SK-N-DZ (cell line): ENCODE measurements at places on chromosomes 13 and 19.
A peak's percentile ranks its signal among the peaks of the same experiment; 100 is the strongest.

DNA sequence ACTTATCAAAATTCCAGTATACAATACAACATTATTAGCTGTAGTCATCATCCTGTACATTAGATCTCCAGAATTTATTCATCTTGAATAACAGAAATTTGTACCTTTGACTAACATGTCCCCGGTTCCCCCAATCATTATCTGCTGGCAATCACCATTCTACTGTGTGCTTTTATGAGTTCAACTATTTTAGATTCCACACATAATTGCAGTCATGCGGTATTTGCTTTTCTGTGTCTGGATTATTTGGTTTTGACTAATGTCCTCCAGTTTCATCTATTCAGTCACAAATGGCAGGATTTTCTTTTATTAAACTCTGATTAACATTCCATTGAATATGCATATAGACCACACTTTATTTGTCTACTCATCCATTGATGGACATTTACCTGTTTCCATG is 530.7 kb upstream of the SLITRK1 start:
- no peak for DNase-seq

- no peak for DNase-seq
Measured at GRCh38 chr13:42645717-42646116, 71.8 kb downstream of the TNFSF11 start.

GRCh38 chr13:97284558-97284957 is 62.4 kb downstream of the MBNL2 start:
- DNase-seq = no peak

DNA sequence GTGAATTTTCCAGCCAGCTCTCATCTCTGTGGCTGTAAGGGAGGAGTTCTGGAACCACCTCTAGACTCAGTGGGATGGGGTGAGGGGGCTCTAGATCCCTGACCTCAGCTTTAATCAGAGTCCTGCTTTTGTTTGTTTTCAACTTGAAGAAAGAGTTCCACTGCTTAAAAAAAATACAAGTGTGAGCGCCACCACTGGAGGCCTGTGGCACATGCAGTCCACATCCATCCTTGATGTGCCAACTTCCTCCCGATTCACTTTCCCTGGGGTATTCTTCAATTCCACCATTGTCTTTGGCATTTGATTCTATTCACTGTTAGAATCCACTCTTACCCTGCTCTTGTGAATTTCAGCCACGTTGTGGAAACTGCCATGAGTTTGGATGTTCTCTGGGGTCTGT is 62.4 kb upstream of the GJB6 start:
- no peak for DNase-seq

- DNase-seq = no peak
Measured at GRCh38 chr19:52520013-52520412, 7.5 kb upstream of the ZNF808 start.

DNA sequence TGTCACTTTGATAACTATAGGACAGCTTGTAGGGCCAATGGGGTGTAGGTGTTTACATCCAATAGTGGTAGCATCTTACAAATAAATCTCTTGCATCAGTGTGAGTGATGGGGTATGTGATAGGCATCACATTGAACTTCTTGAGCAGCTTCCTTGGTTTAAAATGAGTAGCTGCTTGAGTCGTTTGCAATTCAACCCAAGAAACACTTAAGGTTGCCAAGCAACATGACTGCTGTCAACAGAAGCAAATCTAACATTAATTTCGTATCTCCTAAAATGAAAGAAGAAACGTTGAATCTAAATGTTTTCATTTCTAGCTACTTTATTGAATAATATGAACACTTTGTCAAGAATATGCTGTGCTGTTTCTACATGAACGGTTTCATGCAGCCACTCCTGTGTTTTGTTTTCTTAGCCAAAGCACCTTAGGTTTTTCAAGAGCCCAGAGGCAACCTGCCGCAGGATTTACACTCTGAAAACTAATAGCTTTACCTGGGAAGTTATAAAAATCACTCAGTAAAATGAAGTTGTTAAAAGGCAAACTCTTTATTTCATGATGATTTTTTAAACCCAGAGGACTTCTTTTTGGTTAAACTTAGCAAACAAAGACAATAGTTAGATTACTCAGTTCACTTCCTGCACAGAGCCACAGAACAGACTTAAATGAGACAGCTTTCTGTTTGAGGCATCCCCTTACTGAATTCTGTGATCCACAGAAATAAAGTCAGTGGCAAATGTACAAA is 305.2 kb downstream of the MTUS2 start:
- DNase-seq = no peak

DNA sequence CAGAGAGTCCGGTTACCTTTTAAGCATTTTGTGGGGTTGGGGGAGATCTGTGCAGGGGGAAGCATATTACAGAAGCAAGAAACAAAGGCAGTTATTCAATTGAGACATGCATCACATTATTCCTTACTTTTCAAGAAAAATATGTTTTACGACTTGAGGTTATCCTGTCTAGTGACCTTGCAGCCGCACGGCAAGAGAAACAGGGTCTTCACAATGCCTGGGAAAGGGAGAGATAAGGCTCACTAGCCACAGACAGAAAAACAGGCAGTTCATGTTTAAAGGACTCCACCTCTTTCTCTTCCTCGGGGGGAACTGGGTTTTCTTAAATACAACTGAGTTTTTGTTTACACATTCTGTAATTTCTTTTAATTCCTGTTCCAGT is 536 bp upstream of the NCR1 start:
- DNase-seq = no peak

- DNase-seq = no peak
Measured at GRCh38 chr13:111530137-111530870, 209.9 kb downstream of the TEX29 start.

DNA sequence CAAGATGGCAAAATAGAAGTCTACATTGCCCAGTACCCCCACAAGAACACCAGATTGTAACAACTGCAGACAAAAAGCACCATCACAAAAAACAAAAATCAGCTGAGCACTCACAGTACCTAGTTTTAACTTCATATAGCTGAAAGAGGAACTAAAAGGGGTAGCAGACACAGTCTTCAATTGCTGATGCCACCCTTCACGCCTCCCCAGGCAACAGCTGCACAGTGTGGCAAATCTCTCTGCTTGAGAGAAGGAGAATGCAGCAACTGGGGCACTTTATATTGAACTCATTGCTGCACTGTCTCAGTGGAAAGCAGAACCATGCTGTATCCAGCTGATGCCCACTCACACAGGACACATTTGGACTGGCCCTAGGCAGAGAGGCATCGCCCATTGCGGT is 2714.5 kb upstream of the PCDH20 start:
- DNase-seq = no peak

DNA sequence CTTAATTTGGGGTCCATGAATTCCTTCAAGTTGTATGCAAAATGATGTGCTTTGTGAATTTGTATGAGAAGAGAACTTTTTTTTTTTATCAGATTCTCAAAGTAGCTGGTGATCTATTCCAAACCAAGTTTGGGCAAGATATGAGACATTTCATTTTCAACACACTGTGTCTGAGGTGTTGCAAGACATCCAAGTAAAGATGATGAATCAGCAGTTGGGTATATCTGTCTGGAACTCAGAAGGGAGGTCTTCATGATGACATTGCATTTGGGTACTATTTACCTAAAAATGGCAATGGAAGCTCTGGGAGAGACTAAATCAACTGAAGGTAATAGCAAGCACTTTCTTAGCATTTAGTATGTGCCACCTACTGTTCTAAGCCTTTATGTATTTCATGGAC is 2.8 kb downstream of the FAM124A start:
- no peak for DNase-seq

GRCh38 chr19:45097776-45098520 is 5.0 kb downstream of the PPP1R37 start:
- no peak for DNase-seq

DNA sequence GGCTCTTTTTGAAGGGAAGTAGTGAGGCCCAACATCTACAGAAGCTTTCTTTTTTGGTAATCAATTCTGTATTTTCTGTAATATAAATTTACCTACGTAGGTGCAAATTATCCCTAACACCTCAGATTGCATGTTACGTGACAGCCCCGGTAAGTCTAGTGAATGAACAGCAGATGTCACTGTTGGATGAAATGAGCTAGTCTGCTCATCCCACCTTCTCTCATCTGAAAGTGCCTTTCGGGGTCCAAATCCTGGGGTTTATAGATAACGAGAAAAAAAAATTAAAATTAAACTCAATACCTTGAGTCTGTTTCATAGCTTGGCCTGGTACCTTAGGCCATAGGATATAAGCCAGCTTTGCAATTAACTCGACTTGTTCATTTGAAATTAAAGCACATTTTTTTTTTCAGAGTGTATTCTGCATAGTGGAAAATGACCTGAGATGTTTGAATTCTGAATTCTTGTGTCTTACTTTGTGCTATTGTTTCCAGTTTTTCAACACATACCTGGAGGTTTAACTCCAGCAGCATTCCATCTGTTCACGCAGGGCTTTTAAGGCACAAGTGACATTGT is 548.2 kb downstream of the GPC5 start:
- peak; percentile 62 for DNase-seq

DNA sequence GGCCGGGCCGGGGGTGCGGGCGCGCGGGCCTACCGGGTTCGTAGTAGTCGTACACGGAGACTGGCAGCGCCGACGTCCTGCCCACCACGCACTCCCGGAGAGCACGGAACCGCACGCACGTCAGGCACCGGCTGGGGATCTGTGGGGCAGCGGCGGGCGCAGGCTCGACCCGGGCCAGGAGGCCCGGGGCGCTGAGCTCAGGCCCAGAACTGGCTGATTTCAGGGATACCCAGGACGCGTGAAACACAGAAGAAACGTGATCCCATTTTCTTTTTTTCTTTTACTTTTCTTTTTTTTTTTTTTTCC is 9.0 kb downstream of the F2RL3 start:
- DNase-seq = no peak

GRCh38 chr13:101757446-101758039 is 305.1 kb downstream of the ITGBL1 start:
- DNase-seq = peak; percentile 55

DNA sequence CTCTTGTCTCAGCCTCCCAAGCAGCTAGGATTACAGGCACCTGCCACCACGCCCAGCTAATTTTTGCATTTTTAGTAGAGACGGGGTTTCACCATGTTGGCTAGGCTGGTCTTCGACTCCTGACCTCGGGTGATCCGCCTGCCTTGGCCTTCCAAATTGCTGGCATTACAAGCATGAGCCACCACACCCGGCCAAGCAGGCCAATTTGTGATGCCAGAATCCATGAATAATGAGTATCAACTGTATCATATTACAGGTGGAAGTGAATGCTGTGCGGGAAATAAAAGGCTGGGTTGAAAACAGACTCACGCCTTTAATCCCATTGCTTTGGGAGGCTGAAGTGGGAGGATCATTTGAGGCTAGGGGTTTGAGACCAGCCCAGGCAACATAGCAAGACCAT is 3.6 kb upstream of the NFILZ start:
- DNase-seq = no peak

- no peak for DNase-seq
Measured at GRCh38 chr13:112331675-112332074, 44.5 kb upstream of the SPACA7 start.

- no peak for DNase-seq
Measured at GRCh38 chr13:99911965-99912566, 59.5 kb downstream of the ZIC5 start.

DNA sequence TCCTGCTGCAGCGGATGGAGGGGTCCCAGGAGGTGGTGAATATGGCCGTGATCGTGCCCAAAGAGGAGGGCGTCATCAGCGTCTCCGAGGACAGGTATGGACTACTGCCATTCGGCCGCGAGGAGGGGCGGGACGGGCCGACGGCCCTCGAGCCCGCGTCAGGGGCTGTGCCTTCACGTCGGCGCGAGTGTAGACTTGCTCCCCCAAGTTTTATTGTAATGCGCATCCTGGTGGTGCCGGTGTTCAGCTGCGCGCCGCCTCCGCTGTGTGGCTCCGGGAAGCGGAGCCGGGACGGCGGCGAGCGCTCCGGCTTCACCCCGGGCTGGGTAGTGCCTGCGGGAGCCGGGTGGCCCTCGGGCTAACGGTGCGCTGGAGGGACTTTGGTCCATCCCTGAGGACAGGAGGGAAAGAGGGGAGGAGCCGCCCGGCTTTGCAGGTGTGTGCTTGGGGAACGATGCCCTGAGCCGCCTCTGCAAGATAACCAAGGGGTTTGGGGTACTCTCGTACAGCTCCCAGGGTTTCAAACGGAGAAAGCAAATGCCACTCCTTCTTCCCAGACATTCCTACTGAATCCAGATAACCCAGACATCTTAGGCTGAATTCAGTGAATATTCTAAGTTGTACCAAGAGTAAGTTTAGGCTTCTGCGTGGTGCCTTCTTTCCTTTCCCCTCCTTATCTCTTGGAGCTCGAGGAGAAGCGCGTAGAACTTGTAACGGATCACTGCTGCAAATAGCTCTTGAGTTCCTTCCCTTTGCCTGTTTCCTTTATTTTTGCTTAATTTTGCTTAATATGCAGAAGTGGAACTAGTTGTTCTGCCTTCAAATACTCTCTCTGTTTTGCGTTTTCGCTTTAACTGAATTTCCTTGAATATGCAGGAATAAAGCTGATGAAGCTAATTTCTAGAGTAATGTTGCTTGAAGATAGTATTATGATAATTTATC is 740 bp downstream of the WDFY2 start:
- peak; percentile 22 for DNase-seq

DNA sequence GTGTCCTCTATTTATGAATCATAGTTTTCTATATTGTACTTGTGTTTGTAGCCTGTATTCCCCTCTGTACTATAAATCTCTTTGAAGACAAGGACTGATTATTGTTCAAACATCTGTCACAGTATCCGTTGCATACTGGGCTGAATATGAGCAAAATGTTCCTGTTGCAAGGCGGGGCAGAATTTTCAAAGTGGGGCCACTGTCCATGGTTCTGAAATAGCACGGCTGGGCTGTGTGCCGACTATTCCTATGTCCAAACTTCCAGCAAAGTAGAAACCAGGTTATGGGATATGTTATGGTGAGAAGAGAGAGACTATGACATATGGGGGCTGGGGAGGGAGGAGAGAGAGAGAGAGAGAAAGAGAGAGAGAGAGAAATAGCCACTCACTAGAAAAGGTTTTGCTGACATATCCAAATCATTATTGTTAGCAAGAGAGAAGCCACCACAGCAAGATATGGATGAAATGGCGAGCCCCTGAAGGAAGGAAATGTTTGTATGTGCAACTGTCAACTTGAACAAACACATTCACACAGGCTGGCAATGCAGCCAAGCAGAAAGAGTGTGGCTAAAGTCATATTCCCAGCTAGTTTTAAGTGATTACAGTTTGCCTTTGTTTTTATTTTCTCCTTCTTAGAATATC is 107.0 kb upstream of the GPR12 start:
- DNase-seq = no peak

- no peak for DNase-seq
Measured at GRCh38 chr19:8610041-8610935, at the start of gene ADAMTS10. TSS of gene ADAMTS10 (minus strand) at chr19:8610715. CDS start at chr19:8605710, 5,005 bp downstream.
